ENCODE measurements at places on chromosomes 7 and 10. TPM values are rescaled to one million over a fixed set of nuclear protein-coding genes. Genes with fewer than 3 reads are reported as not detected.

The MEIG1 gene
- total RNA-seq: not detected

DNA sequence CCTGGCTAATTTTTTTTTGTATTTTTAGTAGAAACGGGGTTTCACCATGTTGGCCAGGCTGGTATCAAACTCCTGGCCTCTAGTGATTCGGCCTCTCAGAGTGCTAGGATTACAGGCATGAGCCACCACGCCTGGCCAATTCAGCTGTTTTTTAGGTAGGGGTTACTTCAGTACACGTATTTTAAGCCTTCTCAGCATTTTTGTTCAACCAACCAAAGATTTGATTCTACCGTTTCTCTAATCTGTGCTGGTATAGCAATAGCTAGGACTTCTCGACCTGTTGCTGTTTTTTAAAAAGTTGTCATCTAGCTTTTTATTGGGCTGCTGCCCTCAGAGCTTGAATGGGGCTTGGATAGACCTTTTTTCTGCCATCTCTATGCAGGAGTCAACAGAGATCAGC, 34.9 kb downstream of the PROSER2 start:
- DNase-seq: no peak

DNA sequence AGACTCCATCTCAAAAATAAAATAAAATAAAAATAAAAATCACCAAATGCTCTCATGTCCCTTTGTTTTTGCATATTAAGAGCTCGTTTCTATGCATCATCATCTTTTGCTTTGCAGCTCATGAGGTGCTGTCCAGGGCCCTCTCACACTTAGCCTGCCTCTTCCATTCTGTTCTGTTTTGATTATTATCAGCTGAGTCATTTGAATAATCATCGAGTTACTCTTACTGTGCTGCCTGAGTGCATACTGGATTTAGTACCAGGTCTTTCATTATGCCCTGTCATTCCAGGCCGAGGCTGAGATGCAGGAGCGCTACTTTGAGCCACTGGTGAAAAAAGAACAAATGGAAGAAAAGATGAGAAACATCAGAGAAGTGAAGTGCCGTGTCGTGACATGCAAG, 33.0 kb downstream of the UCMA start:
- peak; percentile 73 for DNase-seq

- DNase-seq: no peak
These were observed 20.5 kb downstream of the GSAP start for GRCh38 chr7:77395626-77396025.

- DNase-seq: no peak
These were observed 4.8 kb upstream of the PTPN12 start for GRCh38 chr7:77532247-77532646.

The LRRC18 gene
- not detected for total RNA-seq
